ENCODE measurements at places on chromosomes 5 and 9. TPM values are rescaled to one million over a fixed set of nuclear protein-coding genes. Genes with fewer than 3 reads are reported as not detected.
A peak's percentile ranks its signal among the peaks of the same experiment; 100 is the strongest.

DNA sequence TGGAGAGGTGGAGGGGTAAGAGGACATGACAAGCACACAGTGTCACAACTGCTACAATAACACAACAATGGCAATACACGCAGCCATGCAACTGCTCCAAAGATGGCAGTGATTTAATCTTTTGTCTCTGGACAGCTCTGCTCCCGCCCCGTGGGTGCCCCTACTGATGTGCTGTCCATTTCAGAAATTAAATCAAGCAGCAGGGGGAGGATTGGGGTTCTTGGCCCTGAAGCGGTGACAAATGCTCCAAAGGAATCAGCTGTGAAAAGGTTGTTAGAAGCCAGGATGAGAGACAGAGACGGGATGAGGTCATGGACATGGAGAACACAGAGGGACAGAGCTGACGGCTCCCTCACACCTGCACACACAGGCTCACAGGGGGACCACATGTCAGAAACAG lies 22.6 kb downstream of the CNTFR start:
- no peak for DNase-seq

GRCh38 chr5:56900858-56901578 lies 8.4 kb upstream of the SETD9 start:
- DNase-seq = peak; percentile 71

Gene ENDOG
- total RNA-seq = 37.3 TPM

DNA sequence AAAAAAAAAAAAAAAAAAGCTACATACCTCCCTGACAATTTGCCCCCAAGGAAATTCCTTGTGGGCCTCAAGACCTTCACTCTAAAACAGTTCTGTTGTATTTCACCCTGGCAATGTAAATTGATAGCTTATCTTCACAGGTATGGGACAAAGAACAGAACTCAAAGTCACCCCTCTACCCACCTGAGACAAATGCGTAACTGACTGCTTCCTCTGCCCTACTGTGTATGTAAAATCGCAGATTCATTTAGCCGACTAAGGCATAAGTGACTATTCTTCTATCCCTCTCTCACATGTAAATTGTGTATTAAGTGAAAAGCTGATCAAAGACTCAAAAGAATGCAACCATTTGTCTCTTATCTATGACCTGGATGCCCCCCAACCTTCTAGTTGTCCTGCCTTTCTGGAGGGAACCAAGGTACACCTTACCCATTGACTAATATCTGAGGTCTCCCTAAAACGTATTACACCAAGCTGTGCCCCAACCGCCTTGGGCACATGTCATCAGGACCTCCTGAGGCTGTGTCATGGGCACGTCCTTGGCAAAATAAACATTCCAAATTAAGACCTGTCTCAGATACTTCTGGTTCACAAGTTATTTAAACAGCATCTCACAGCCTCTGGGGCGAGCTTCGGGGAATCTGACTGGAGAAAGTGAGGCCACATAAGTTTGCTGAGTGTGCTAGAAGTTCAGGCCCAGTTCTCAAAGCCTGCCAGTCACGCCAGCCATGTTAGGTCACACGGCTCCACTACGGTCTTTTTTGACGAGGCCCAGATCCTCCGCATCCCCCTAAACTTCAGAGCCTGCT lies 954 bp downstream of the TBCA start:
- DNase-seq = peak; percentile 9

- DNase-seq = no peak
These were observed 388.0 kb upstream of the TUSC1 start for GRCh38 chr9:26066237-26066636.

DNA sequence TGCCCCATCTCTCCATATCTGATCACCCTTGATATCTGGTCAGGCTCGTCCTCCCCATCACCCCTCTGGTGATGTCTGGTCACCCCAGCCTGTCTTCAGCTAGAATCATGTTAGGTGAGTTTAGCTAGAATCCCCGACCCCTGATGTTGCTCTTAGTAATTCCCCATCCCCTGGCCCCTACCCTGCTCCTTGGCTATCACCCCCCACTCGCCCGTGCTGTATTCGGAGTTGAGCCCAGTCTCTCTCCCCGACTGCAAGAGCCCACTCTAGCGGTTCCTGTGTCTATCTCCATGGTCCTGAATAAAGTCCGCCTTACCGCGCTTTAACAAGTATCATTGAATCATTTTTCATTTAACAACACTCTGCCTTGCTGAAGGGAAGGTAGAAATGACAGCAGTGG lies 33.7 kb downstream of the ADAMTS2 start:
- DNase-seq = no peak

DNA sequence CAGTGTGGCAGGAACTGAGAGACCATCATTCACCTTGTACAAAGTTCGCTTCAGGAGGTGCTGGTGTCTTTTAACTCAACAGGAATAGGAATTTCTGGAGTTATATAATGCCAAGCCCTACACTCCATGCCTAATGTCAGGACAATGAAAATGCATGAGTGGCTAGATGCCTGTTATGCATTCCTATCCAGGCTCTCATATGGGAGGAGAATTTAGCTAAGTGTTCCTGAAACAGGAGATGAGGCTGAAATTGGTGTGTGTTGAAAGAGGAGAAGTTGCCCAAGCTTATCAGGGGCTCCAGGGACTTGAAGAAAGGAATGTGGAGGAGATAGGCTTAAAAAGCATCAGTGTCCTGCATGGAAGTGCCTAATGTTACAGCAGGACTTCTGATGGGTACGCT lies 26.8 kb upstream of the PRUNE2 start:
- no peak for DNase-seq

Gene CBY3
- not detected for total RNA-seq

GRCh38 chr5:1276930-1277329 lies 17.9 kb downstream of the TERT start:
- no peak for DNase-seq

Gene SLC6A18
- not detected for total RNA-seq

GRCh38 chr9:27939186-27939585 lies 365.9 kb upstream of the C9orf72 start:
- no peak for DNase-seq

DNA sequence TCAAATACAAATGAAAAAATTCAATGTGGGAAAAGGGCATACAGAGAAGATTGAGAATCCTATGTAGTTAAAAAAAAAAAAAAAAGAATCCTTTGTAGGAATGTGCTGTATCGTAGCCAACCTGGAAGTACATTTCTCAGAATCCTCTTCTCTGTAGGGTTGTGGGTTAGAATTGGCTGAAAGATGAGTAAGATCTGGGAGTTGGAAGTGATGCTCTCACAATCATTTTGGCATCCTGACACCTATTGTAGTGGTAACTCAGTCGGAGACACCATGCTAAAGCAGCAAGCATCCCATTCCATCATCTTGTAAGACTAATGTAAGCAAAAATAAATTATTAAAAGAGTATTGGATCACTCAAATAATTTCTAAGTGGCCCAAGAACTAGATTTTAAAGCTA lies 30.6 kb downstream of the MRPL22 start:
- no peak for DNase-seq

Gene CFAP157
- not detected for total RNA-seq

DNA sequence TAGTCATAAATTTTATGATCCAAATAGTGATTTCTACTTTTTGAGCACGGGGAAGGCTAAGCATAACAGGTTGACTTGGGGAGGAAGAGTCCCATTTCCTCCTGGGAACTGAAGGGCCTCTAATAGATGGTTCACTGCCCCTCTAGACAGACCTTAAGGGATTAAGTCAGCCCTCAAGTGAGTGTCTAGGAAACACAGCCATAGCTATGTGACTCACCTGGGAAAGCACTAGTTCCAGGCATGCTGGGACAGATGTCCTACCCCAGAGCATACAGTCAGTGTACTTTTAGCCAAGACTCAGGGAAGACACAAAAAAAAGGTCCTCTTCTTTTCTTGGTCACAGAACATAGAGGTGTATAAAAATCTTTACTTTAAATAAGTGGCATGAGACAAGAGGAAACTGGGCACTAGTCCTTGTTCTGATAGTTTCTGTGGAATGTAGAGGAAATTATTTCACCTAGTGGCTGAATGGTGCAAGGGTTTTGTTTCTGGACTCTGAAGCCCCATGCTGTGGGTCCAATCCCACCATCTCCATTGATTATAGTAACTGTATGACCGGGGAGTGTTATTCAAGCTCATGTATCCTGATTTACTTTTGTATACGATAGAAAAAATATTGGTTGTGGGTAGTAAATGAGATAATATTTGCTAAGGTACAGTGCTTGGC lies 86.0 kb downstream of the NREP start:
- DNase-seq = no peak

DNA sequence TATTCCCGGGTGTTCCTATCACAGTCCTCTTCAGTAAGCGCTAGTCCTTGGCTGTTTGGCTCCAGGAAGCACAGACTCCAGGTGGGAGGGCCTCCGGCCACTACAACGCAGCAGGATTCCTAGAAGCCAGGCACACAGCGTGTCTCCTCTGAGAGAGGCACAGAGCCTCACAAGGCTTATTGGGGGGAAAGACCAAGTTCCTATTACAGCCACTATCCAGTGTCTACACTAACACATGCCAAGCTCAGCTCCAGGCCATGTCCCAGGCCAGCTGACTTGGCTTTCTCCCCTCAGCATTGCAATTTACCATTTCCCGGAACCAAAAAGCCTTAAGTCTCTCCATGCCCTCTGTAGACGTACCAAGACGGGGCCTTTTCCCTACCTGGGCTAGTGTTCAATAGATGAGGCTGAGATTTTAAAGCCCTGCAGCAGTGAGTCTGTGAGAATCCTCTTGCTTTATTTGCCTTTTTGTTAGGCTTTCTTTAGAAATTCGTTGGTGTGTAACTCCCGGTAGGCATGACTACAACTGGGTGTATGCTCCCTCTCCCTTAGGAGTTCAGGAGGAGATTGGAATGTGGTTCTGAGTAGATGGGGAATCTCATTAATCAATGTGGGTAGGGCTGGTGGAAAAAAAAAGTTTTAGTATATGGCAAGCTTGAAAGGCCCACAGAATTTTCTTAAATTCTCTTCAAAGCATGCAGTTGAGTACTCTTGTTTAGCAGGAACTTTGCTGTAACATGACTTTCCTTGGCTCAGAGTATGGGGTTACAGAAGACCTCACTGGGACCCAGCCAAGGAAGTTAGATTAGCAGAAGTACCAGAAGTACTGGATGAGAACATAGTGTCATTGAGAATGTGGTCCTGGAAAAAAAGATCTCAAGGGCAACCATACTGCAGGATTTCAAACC lies 84.3 kb upstream of the SLC1A3 start:
- DNase-seq = no peak

Gene AQP3
- 0.51 TPM for total RNA-seq

GRCh38 chr5:8831251-8831650 lies 714.6 kb downstream of the SEMA5A start:
- no peak for DNase-seq

GRCh38 chr9:32010322-32010721 lies 374.1 kb upstream of the ACO1 start:
- DNase-seq = no peak

DNA sequence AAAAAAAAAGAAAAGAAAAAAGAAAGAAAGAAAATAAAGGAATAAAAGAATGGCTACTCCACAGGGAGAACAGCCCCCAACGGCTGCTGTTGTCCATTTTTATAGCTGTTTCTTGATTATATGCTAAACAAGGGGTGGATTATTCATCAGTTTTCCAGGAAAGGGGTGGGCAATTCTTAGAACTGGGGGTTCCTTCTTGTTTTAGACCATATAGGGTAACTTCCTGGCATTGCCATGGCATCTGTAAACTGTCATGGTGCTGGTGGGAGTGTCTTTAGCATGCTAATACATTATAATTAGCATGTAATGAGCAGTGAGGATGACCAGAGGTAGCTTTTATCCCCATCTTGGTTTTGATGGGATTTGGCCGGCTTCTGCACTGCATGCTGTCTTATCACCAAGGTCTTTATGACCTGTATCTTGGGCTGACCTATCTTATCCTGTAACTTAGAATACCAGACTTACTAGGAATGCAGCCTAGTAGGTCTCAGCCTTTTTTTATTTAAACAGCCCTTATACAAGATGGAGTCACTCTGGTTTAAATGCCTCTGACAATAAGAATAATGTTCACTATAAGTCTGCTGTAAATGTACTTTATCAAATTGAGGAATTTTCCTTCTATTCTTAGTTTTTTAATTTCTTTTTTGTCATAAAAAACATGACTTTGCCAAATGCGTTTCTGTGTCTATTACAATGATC lies 28.6 kb downstream of the TRIM7 start:
- DNase-seq = no peak

- no peak for DNase-seq
These were observed 96.4 kb upstream of the SELENOP start for GRCh38 chr5:42908086-42908485.

GRCh38 chr5:172870291-172870714 lies 36.3 kb downstream of the ERGIC1 start:
- DNase-seq = peak; percentile 99

DNA sequence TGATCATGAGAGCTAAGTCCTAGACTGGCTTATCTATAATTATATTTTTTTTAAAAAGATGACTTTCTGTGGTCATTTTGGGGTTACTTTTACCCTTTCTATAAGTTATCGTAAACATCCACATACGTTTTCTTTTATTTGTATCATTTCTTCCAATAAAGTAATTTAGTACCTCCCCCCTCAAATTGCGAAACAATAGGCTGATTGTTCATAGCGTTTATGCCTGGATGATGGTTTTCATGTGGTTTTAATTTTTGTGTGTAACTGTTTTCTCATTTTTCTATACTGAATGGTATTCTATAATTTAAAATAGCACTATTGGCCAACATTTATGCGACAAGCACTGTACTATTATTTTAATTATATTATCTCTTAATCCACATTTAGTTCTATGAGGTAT lies 44.5 kb downstream of the SMC5 start:
- DNase-seq = no peak

- peak; percentile 84 for DNase-seq
These were observed 122.7 kb upstream of the LMX1B start for GRCh38 chr9:126490871-126491567.

Gene ADRA1B
- total RNA-seq = 0.34 TPM

- DNase-seq = no peak
These were observed 88.2 kb upstream of the NIPAL4 start for GRCh38 chr5:157371655-157372471.

DNA sequence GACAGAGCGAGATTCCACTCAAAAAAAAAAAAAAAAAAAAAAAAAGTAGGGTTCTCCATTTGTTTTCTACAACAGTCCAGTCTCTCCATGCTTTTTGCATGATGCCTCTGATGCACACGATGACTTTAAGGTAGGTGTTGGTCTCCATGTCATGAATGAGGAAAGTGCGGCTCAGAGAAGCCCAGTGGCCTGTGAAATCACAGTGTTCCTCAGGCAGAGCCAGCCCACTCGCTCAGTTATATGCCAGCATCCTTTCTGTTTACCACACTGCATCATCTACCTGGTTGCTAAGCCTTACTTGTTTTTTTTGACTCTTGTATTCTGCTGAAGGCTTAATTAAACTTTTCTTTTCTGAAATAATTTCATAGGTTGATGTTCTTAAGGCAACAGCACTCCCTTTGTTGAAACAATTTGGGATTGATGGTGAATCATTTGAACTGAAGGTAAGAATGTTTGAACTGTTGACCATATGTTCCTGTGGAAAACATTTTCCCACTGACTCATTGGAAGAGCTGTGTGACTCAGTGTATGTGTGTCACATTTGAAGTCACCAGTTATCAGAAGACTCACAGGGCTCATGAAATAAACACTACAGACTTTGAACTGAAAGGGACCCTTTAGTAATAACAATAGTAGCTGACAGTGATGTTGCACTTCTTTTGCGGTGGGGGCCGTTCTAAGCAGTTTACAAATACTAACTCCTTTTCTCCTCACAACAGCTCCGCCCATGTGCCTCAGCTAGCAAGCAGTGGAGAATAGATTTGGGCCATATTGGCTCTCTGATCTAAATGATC lies 40.2 kb downstream of the RCL1 start:
- DNase-seq = peak; percentile 98
